H1 (cell line): ENCODE measurements at places on chromosomes 16 and 17. TPM values are rescaled to one million over a fixed set of nuclear protein-coding genes. Genes with fewer than 3 reads are reported as not detected.

- DNase-seq = no peak
These were observed 33.0 kb upstream of the PMP22 start for GRCh38 chr17:15298176-15298575.

- DNase-seq = peak; percentile 96
These were observed at the start of gene CACNG3 for GRCh38 chr16:24255456-24256371. Gene CACNG3, plus strand, starts transcription at chr16:24256335. Its CDS starts 420 bp downstream, at chr16:24256755.

- DNase-seq = no peak
These were observed 50.0 kb upstream of the CCL1 start for GRCh38 chr17:34412965-34413441.

HID1 gene
- total RNA-seq = 13.8 and 15.1 TPM in 2 replicates

GNAO1 gene
- 30.2 and 34.4 TPM in 2 replicates for total RNA-seq
